ENCODE measurements at places on chromosomes 1 and 21.

DNA sequence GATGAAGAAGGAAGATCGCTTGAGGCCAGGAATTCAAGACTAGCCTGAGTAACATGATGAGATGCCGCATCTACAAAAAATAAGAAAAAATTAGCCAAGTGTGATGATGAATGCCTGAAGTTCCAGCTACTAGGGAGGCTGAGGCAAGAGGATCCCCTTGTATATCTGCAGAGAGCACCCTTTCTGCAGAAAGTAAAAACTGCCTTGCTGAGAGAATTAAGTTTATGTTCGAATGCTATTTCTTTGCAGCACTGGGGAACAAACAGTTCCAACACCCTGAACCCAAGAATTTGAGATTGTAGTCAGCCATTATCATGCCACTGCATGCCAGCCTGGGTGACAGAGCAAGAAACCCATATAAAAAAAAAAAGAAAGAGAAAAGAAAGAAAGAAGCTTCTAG is 20.6 kb upstream of the KCNT2 start:
- no peak for DNase-seq

- DNase-seq, result no peak
Measured at GRCh38 chr1:66403007-66403731, 130.8 kb upstream of the SGIP1 start.

GRCh38 chr1:39680751-39681150 is 8.8 kb upstream of the NT5C1A start:
- DNase-seq, result no peak

- no peak for DNase-seq
Measured at GRCh38 chr1:205770618-205771017, 4.7 kb downstream of the RAB29 start.

- DNase-seq, result no peak
Measured at GRCh38 chr1:35120458-35121133, 41.4 kb downstream of the ZMYM1 start.

DNA sequence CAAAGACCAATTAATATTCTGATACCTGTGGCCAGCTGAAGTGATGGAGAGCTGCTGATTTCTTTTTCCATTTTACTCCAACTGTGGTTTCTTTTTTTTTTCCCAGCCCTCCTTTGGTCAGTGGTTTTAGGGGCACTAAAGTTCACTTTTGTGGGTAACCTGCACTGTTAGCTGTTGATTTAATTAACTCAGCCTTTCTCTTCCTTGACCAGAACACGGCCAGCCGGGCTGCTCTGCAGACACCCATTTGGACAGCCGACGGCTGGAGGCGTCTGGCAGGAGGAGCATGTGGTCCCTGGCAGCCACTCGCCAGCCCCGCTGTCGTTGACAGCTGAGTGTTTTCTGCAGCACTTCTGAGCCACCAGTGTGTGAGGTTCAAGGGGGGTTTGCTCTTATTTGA is 136.2 kb upstream of the RUNX3 start:
- DNase-seq, result no peak

- DNase-seq, result no peak
Measured at GRCh38 chr1:16077406-16078245, 4.2 kb upstream of the FAM131C start.

- DNase-seq, result no peak
Measured at GRCh38 chr1:25527226-25527846, 16.1 kb upstream of the LDLRAP1 start.

DNA sequence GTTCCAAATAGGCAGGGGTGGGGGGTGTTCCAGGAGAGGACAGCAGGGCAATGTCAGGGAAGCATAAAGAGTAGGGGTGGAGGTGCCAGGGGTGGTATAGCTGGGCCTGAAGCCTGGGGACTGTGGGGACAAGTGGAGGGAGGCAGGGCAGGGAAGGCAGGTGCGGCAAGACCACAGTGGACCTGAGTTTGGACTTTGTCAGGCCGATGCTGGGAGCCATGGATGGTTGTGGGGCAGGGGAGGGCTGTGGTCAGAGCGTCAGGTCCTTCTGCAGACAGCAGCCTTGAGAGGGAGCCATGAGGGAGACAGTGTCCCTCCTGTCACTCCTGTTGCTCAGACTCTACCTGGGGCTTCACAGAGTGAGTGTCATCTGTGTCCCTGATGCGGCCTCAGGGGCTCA is 320.3 kb downstream of the PTPRU start:
- no peak for DNase-seq

- no peak for DNase-seq
Measured at GRCh38 chr1:92310185-92310597, 11.3 kb downstream of the RPAP2 start.

DNA sequence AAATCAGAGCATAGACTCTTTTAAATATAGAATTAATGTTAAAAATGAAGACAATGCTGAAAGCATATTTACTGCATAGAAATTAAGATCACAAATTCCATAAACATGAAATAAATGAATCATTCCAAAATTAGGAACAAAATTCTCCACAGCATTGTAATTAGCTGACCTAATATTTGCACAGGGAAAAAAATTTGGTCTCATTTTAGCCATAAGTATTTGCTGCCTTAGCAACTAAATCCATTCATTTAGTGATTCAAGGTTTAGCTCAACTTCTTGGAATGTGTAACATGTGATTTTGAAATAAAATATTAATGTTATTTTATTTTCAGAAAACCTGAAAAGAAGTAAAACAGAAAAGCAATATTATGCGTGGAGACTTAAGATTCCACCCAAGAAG is 25.5 kb downstream of the ADAMTS5 start:
- DNase-seq, result no peak

DNA sequence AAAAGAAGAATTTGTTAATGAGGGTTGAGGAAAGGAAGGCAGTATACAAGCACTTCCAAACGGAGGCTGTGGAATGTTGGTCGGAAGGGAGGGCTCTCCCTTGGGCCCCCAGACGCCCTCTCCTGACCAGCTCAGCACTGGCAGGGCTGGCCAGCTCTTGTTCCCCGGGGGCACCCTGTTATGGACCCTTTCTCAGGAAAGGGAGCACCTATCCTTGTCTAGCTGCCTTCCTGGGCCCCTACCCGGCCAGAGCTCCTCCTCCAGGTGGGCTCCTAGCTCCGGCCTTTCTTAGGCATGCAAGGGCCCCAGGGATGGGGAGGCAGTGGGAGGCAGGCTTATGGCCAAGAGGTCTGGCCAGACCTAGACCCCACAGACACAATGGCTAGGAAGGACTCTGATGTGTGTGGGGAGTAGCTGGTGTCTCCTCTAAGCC is 926 bp downstream of the BLACAT1 start:
- no peak for DNase-seq

DNA sequence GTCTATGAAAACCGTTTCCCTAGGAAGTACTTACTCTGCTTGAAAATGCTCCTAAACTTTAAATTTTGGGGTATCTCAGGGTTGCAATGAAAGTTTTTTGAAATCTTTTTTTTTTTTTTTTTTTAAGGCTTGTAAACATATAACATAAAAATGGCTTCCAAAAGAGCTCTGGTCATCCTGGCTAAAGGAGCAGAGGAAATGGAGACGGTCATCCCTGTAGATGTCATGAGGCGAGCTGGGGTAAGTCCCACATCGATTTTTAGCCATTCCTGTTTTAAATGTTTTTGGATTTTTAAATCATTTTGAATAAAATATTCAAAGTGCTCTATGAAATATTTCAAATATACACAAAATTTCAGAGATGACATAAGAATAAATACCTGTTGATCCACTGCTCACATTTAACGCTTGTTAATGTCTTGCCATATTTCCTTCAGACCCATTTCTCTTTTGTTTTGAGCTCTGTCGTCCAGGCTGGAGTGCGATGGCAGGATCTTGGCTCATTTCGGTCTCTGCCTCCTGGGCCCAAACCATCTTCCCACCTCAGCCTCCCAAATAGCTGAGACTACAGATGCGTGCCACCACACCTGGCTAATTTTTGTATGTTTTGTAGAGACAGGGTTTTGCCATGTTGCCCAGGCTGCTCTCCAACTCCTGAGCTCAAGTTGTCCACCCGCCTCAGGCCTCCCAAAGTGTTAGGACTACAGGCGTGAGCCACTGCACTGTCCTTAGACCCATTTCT is 1.3 kb downstream of the PARK7 start:
- DNase-seq, result no peak

DNA sequence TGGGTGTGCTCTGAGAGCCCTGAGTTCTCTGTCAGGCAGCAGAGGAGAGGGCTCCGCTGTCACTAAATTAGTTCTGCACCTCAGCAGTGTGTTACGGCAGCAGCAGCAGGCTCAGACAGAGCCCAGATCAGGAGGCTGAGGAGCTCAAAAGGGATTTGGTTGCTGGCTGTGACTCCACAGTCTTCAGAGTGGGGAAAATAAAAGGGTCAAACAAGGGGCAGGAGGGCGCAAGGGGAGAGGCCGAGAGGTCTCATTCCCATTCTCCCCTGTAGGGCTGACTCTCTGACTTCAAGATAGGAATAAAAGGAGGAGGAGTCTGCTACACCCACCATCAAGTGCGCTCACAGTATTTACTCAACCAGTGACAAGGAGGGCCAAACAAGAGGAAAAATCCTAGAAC is 9.2 kb upstream of the SLC45A3 start:
- no peak for DNase-seq

GRCh38 chr21:36528716-36529115 is 48.8 kb upstream of the CLDN14 start:
- DNase-seq, result no peak

- no peak for DNase-seq
Measured at GRCh38 chr1:235342039-235342438, 13.7 kb downstream of the GGPS1 start.

- DNase-seq, result no peak
Measured at GRCh38 chr1:24154215-24154614, 11.3 kb upstream of the IL22RA1 start.

- no peak for DNase-seq
Measured at GRCh38 chr1:9606948-9607347, 18.2 kb downstream of the TMEM201 start.

- DNase-seq, result no peak
Measured at GRCh38 chr1:226038661-226039060, 23.9 kb upstream of the H3-3A start.

GRCh38 chr1:64033667-64034220 is 169.7 kb upstream of the UBE2U start:
- no peak for DNase-seq

- DNase-seq, result no peak
Measured at GRCh38 chr1:17632541-17633184, 93.2 kb downstream of the ARHGEF10L start.

DNA sequence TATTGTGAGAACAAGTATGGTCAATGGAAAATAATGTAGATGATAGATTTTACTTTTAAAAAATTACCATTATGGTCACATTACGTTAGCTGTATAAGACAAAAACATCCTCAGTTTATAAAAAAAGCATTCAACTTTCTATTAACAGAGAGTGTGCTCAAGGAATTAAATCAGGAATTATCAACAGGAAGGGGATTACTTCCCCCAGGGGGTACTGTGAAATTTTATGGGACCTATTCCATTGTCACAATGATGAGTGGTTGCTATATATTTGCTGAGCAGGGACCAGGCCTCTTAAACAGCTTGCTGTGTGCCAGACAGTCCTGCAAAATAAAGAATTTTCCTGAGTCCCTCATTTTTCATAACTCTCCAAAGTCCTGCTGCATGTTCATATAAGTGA is 21.2 kb downstream of the JAM2 start:
- no peak for DNase-seq
